ENCODE measurements at places on chromosomes 12 and 14.

GRCh38 chr12:83690465-83690864, 1003.8 kb downstream of the TMTC2 start:
- no peak for DNase-seq

DNA sequence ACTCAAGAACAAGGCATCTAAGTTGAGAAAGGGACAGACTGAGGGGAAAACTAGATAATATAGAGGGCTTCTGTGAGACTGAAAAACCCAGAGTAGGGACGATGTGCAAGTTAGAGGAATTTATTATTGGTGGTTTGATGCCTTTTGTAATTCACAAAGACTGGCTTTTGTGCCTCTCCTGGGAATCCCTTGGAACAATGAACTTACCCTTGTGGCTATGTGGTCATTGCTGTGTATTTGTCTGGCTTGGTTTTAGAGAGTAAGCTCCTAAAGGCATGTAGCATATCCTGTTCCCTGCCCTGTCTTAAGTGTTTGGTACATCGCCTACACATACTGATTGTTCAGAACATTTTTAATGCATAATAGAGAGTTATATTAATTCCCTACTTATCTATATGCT, 26.6 kb downstream of the DCN start:
- no peak for DNase-seq

GRCh38 chr12:130858084-130858483, 13.8 kb upstream of the RAN start:
- no peak for DNase-seq

DNA sequence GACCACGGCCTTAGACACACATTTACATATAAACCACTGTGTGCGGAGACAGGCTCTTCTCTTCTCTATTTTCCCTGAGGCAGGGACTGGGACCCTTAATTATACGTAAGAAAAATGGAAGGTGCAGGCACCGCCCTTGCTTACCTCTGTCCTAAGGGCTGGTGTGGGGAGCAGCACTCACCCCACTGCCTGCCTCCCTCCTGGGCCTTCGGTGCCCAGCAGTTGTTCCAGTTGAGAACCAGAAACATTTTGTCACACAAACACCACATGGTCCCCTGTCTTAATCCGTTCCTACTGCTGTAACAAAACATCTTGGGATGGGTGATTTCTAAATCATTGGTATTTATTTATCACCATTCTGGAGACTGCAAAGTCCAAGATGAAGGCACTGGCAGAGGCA, 192.7 kb upstream of the DIO3 start:
- DNase-seq: no peak

DNA sequence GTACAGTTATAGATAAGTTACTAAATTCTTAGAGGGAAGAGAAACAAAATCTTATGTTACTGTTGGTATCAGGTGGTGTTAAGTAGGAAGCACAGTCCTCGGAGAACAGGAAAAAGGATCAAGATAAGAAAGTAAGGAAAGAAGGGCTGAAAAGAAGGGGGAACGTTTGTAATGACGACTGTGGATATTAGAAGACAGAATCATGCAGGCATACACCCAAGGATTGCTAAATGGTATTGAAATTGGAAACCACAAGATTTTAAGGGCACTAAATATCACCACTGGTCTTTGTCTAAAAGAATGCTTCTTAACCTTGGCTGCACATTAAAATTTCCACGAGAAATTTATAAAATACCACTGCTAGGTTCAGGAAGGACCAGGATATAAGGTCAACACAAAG, 34.1 kb upstream of the ERGIC2 start:
- no peak for DNase-seq

GRCh38 chr12:50249464-50250182, 33.7 kb downstream of the LIMA1 start:
- no peak for DNase-seq

DNA sequence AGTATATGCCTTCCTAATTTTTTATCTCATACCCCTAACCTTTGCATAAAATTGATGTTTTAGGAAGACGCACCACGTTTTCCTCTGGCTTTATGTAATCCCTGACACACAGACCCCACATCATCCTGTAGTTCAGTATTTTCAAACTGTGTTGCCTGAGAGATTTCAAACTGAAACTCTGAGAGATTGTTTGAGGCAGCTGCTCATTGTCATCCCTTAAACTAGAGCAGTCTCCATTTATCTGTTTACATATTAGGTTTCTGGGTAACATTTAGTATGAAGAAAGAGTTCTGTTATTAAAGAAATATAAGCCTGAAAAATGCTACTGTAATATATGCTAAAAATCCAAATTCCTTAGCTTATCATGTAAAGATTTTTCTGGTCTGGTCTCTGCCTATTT, 24.3 kb downstream of the MNAT1 start:
- no peak for DNase-seq

- DNase-seq: no peak
Measured at GRCh38 chr12:129558036-129558435, 345.8 kb downstream of the TMEM132D start.

DNA sequence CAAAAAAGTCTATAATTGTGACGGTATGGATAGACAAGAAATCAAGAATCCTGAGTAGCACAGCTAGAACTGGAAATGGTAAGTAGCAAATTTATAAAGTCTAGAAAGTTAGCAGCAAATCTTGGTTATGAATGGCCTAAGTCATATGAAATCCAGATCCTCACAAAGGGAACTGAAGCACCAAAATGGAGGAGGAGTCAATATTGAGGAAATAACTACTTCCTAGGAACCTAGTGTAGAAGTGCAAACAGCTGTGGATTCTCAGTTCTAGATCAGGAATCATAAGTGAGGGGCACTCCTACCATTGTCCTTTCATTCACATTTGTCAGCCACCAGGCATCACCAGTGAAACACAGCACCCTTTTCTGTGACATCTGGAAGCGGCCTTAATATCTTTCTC, 202.2 kb upstream of the DCN start:
- DNase-seq: no peak
